Tibial nerve (tissue), 4 donors: ENCODE measurements at places on chromosomes 7 and 10. TPM values are rescaled to one million over a fixed set of nuclear protein-coding genes. Genes with fewer than 3 reads are reported as not detected.

- no peak for DNase-seq
Observed at GRCh38 chr7:7318601-7319000, 136.3 kb downstream of the C1GALT1 start.

DNA sequence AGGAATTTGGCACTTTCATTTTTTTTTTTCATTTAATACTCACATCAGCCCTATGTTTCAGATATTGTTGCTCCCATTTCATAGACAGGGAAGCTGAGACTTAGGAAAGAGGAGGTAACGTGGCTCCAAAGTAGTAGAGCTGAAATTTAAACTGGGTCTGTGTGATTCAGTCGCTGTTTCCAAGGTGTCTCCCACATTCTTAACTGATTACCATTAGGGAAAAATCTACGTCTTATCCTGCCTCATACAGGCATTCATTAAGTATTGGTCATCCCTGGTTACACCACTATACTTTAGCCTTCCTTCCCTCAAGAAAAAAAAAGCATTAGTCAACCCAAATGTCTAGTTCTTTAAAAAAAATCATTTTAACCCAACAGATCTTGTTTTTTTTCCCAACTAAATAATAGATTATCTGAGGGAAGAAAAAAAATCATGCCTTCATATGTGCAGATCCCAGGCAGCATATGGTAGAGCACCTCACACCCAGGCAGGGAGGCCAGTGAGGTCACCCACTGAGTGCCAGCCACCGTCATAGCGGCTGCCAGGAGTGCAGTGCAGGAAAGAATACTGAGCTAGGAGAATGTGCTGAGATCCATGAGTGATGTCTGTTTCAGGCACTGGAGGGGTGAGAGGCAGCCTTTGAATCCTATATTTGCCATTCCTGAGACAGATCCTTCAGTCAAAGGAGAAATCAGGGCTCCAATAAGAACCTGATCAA lies 59.0 kb upstream of the SORCS3 start:
- DNase-seq: no peak

GRCh38 chr10:71426058-71426605 lies 29.4 kb downstream of the CDH23 start:
- DNase-seq: no peak

The CHAT gene
- not detected for total RNA-seq

The KLF14 gene
- 0.22 TPM for total RNA-seq

The ENTPD7 gene
- 3.5 TPM for total RNA-seq
